NCI-H460 (cell line): ENCODE measurements at places on chromosomes 11 and 22.

GRCh38 chr11:58880166-58880565 lies 35.7 kb upstream of the GLYATL2 start:
- no peak for DNase-seq

GRCh38 chr11:36417154-36417553 lies 92.9 kb downstream of the TRAF6 start:
- no peak for DNase-seq

GRCh38 chr22:22030493-22031182 lies 48.1 kb upstream of the TOP3B start:
- no peak for DNase-seq

GRCh38 chr22:43890901-43891331 lies 897 bp downstream of the PNPLA5 start:
- DNase-seq = no peak

DNA sequence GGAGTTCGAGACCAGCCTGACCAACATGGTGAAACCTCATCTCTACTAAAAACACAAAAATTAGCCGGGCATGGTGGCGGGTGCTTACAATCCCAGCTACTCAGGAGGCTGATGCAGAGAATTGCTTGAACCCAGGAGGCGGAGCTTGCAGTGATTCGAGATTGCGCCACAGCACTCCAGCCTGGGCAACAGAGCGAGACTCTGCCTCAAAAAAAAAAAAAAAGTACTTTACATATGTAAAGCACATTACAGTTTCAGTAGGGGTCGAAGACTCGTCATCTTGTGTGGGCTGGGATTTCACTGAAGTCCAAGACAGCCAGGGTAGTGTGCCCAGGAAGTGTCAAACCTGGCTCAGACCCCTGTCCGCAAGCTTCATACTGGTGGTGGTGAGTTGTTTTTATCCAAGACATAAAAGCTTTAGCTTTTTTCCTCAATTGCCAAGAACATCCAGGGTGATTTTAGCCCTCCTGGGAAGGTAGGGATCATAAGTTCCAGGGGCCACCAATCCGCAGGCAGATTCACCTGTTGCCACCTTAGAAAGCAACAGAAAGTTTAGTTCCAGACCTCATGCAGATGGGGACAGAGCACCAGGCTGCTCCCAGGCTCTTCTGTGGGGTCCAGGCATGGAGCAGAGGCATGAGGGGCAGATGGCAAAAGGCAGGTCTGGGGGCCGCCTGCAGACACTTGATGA lies 21.6 kb upstream of the ADORA2A start:
- no peak for DNase-seq

GRCh38 chr22:44709881-44710392 lies 7.9 kb downstream of the PRR5 start:
- DNase-seq = no peak

- DNase-seq = no peak
Observed at GRCh38 chr11:96540875-96541274, 151.1 kb downstream of the JRKL start.

DNA sequence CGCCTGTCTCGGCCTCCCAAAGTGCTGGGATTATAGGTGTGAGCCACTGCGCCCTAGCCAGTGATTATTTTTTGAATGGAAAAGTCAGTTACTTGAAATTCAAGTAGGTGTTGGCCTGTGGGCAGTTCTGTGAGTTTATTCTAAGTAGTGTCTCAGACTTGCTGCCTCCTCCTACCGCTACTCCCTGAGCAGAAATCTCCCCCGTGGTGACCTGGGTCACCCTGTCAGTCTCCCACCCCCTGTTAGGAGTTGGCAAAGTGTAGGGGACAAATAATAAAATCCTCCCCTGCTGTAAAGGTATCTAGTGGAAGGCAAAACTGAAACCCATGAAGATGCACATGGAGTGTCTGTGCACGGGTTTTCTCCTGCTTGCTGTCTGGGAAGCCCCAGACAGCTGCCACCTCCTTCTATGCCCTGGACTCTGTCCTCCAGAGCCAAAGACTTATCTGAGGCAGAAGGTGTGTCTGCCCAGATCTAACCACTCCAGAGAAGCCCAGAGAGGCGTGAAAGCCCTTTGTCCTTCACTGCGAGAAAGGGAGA lies 26.3 kb downstream of the SNAP29 start:
- DNase-seq = no peak

- DNase-seq = no peak
Observed at GRCh38 chr22:28208036-28208435, 289.0 kb upstream of the PITPNB start.

GRCh38 chr22:29801153-29801552 lies 34.0 kb downstream of the UQCR10 start:
- no peak for DNase-seq

DNA sequence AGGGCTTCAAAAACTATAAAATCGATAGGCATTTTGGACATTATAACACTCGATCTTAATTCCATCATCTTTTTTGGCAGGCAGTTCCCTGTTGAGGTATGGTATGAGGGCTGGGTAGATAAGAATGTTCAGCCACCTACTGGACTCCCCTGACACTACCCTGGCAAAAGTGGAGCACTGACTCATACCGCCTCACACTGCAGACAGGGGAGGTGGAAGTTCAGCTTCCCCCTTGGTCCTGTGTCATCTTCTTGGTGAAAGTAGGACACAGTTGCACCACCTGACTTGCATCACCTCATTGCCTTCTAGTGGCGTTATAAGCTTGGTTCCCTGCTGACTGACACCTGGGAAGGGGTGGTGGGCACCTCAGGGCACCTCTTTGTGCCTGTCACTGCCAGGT lies 30.4 kb downstream of the PAAF1 start:
- DNase-seq = peak; percentile 0

DNA sequence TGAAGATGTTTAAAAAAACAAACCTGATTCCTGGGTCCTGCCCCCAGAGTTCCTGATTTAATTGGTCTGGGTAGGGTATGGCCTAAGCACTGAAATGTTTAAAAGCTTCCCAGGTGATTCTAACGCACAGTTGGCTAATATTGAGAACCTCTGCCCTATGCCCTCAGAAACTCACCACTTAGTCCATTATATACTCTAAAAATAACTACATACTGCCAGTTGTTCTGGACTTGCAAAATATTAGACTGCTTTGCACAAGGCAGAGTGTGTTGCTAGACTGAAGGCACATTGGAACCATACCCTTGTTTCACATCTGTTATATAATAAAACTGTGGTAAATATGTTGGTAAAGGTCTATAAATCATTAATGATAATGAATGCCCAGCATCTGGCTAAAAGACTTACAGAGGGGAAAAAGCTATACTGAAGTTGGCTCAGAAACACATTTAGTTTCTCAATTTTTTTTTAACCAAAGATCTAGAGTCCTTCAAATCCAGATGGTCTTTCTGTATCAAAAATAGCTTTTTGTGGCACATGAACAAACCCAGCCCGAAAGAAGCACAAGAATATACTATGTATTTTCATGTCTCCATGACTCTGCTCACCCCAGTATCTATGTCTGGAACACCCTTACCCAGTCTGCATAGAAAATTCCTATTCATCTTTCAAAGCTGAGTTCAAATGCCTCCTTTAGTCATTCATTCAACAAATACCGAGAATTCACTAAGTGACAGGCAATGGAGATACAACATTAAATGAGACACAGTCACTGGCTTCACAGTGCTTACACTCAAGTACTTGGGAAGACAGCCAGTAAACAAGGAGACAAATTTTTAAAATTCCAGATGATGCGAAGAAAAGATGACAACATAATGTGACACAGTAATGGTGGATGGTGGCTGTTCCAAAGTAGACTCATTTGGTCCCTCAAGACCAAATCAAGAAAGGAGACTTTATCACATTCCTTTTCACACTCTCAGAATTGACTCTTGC lies 44.1 kb downstream of the RBFOX2 start:
- DNase-seq = no peak

GRCh38 chr11:80512491-80512890 lies 1071.7 kb upstream of the TENM4 start:
- DNase-seq = no peak

DNA sequence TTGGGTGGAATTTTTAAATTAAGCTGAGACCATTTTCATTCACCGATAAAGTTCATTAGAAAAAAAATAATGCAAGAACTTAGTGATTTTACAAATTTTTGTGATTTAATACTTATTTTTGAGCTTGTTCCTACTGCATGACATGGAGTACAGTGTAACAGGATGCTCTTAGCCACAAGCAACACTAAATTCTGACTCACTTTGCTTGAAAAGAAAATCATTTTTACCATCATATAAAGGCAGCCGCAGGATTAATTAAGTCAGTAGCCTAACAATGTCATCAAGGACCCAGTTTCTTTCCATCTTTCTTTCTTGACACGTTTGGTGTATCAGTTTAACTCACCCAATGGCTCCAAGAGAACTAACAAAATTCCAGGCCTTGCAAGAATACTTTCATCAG lies 540.3 kb upstream of the LUZP2 start:
- no peak for DNase-seq

GRCh38 chr11:36431429-36432092 lies 78.5 kb downstream of the TRAF6 start:
- DNase-seq = peak; percentile 34

- DNase-seq = no peak
Observed at GRCh38 chr11:86415026-86415425, 40.3 kb downstream of the CCDC81 start.

GRCh38 chr11:71496421-71496820 lies 30.6 kb upstream of the KRTAP5-7 start:
- DNase-seq = no peak

GRCh38 chr22:48827268-48827846 lies 1000.3 kb downstream of the BRD1 start:
- no peak for DNase-seq

DNA sequence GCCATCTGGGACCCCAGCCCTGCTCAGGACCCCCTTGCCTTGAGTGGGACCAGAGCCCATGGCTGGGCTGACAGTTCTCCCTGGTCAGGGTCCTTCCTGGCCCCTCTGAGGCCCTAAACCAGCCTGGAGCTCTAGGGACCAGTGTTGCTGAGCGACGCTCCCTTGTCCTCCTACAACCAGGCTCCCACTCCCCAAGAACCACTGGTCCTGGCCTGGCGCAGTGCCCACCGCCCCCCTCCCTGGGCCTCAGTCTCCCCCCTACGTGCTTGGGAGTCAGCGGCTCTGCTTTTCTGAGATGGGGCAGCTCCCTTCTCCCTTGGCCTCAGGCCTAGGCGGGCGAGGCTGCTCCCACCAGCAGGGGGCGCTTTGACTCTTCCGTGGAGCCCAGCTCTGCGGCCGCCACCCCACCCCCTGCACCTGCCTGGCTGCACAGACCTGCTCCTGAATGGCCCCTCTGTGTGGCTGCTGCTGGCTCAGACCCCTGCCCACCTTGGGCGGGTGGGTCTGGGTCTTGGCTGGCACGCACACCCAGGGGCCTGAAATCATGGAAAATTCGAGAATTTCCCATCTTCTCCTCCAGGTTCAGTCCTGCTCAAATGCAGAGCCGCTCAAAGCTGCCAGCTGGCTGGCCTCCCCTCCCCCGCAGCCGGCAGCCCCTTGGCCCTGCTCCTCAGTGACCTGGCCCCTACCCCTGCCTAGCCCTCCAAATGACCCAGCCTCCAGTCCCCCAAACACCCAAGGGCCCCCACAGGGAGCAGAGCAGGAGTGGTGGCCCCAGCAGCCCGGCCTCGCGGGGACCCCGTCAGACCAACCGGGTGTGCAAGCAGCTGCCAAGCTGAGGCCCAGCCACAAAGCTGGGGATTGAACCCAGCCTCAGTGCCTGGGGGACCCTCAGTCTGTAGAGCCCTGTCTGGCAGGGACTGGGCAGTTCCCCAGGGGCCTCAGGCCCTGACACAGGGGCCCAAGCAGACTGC lies 9.1 kb downstream of the PRR33 start:
- DNase-seq = peak; percentile 36

GRCh38 chr11:59247531-59248227 lies 35.0 kb upstream of the MPEG1 start:
- DNase-seq = peak; percentile 77

DNA sequence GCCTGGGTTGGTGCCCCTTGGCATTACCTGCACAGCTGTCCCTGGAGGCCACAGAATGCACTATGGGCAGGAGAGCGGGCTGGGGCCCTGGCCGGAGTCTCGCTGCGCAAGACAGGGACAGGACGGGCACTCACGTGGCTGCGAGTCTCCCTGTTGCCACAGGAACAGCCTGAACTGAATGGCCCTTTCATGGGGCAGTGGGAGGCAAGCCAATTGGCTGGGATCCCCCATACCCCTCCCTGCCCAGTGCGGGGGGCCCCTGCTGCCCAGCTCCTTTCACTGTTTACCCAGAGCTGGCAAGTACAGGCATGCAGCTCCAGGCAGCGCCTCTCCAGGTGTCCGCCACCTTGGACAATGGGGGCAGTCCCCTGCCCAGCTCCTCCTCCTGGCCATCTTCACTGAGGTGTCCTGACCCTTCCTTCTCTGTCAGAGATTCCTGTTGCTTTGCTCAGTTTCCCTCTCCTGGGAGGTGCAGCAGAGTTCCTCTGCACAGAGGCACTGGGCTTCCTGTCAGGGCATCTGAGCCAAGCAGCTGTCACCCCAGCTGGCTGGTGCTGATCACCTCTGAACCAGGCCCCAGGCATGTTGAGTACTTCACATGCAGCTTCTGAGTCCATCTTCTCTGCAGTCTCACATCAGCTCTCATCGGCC lies 5.2 kb downstream of the USP2 start:
- DNase-seq = no peak

GRCh38 chr11:110762590-110762989 lies 50.4 kb upstream of the ARHGAP20 start:
- no peak for DNase-seq

DNA sequence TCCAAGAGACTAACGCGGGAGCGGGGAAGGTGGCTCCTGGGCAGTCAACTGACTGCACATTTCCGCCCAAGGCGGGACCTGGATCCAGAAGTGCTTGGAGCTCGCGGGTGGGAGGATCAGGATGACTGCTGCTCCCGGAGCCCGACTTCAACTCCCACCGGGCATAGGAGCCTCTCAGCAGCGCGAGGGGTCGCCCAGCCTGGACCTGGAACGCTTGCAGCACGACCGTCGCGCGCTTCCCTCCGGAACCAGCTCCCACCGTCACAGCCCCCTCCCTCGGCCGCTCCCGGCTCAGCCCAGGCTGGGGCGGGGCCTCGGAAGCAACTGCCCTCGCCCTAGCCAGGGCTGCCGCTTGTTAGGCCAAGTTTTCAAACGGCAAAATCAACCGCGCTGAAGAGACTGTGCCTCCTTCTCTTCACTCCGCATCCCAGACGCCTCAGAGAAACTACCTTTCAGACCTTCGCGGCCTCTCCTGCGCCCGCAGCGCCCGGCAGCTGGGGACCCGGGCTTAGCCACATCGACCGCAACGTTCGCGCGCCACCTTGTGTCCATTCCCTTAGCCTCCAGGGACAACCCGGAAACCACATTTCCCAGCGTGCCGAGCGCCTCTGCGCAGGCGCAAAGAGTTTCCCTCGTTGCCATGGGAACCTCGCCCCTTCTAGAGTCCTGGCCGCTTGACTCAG lies 14.0 kb downstream of the SSH3 start:
- DNase-seq = peak; percentile 92

- no peak for DNase-seq
Observed at GRCh38 chr11:118227865-118228785, 3.3 kb upstream of the JAML start.

GRCh38 chr11:88363648-88364065 lies 26.1 kb upstream of the CTSC start:
- no peak for DNase-seq
